ENCODE measurements at places on chromosomes 12 and 14.
A peak's percentile ranks its signal among the peaks of the same experiment; 100 is the strongest.

DNA sequence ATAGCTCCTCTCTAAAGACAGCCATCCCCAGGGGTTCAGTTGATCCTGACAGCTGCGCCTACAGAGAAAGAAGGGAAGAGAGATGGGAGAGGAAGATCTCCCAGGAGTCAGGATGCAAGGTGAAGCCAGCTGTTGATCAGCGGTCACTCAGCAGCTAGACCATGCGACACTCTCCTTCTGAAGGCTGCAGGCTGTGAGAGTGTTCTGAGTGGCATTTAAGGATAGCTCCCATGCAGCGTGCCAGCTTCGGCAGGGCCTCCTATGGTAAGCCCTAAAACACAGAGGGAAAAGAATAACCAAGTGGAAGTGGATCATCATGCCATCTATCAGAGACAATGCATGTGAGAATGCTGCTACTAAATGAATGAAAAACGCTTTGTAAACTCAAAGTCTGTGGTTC is 197.9 kb upstream of the NUDT4 start:
- DNase-seq = no peak

GRCh38 chr14:95577067-95577800 is 42.4 kb downstream of the GLRX5 start:
- DNase-seq = no peak

GRCh38 chr12:6078398-6079096 is 45.9 kb downstream of the VWF start:
- no peak for DNase-seq

DNA sequence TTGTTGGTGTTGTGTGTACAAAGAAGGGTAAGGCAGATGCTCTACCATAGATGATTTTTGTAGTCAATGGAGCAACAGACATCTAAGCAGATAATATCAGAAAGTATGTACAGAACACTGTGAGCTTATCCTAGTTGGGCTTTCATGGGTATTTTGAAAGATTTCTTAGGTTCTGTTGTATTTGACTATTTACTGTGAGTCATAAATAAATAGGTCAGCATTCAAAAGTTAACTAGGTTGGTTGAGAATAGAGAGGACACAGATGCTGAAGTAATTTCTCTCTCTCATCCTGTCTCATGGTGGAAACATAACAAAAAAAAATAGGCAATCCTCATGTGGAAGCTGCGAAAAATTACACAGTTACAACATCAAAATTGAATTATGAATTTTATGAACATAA is 413.5 kb downstream of the CCDC91 start:
- DNase-seq = no peak

- no peak for DNase-seq
These were observed 83.5 kb downstream of the BRMS1L start for GRCh38 chr14:35909665-35910064.

GRCh38 chr12:1907652-1908611 is 10.5 kb downstream of the CACNA2D4 start:
- no peak for DNase-seq

- peak; percentile 26 for DNase-seq
These were observed at the start of gene CABP1 for GRCh38 chr12:120639771-120640721. TSS of gene CABP1 (plus strand) at chr12:120640626. CDS start at chr12:120640686, 60 bp downstream.

DNA sequence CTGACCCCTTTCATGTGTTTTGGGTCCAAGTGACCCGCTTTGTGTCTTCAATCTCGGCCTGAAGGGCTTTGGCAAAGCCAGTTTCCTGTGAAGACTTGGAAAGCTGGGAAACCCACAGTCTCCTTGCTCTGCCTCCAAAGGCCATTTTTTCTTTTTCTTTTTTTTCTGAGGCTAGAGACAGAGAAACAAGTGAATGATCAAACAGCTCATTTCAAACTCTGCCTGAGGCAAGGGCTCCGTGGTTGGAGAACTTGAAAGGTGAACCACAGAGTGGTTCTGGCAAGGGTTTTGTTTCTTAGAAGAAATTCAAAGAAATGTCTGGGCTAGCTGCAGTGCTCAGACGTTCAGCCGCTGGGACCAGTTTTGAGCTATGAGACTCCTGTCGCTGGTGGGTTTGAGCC is 62.7 kb downstream of the ERH start:
- no peak for DNase-seq

DNA sequence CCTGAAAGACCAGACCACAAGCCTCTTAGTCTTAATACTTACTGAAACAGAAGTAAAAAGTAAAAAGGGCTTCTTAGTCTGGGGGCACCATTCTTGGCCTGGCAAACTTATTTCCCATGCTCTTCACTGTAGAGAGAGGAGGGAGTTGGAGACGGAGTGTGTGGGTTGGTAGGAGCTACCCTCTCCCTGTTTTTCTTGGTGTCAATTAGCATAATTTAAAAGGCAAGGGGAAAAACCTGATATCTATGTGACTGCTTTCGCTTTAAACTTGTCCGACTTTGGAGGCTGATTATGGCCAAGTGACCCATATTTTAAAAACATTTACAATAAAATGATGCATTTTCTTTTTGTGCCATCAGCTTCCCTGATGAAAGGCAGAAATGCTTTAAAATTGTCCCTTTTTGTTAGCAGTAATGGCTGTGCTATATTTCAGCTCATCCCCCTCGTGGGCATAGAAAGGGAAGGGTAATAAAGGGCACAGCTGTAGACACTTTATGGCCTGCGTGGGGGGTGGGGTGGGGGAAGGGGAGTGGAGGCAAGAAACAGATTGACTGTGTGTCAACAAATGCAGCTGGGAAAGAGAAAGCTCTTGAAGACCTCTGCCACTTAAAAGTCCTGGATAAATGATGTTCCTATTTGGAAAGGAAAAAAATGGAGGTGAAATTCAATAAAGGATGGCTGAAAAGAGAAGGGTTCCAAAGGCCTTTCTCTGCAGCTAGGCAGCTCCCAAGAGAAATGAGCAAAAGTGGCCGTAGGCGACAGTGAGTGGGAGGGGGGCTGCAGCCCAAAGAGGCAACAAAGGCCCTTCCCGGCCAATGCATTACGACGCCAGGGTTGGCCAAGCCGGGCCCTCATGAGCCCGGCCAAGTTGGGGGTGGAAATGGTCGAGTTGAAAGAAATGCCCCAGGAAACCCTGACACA is 57.5 kb upstream of the TMEM263 start:
- DNase-seq = no peak

- DNase-seq = no peak
These were observed 30.8 kb upstream of the ZFP36L1 start for GRCh38 chr14:68823434-68824206.

DNA sequence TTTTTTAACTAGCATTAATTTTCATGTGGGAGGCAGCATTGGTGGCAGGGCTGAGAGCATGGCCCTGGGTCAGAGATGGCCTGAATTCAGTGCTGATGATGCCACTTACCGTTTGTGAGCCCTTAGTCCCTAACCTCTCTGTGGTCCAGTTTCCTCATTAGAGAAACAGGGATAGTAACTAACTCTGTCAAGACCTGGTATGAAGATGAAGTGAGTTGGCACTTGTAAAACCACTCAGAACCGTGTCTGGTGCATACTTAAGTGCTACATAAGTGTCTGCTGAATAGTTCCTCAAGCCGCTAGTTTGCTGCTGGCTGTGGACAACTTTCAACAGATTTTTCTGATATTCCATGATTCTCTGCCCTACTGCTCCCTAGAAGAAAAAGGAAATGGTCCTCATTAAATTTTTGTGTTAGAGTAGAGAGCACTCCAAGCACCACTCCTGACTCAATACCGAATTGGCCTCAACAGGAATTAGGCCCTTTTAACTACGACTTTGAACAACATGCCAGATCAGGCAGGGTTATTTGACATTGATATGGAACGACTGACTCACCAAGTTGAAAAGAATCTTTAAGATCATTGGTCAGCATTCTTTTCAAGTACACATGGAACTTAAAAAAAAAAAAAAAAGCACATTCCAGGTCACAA is 250.2 kb downstream of the ANO2 start:
- no peak for DNase-seq

GRCh38 chr12:24950231-24950834 is 1.4 kb upstream of the BCAT1 start:
- DNase-seq = no peak

DNA sequence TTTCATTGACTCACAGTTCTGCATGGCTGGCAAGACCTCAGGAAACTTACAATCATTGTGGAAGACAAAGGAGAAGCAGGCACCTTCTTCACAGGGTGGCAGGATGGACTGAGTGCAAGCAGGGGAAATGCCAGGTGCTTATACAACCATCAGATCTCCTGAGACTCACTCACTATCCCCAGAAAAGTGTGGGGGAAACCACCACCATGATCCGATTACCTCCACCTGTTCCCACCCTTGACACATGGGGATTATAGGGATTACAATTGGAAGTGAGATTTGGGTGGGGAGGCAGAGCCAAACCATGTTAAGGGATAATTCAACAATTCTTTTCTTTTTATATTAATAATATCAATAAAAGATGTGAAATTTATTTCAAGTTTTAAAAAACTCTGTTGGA is 34.1 kb downstream of the CNTN1 start:
- no peak for DNase-seq

DNA sequence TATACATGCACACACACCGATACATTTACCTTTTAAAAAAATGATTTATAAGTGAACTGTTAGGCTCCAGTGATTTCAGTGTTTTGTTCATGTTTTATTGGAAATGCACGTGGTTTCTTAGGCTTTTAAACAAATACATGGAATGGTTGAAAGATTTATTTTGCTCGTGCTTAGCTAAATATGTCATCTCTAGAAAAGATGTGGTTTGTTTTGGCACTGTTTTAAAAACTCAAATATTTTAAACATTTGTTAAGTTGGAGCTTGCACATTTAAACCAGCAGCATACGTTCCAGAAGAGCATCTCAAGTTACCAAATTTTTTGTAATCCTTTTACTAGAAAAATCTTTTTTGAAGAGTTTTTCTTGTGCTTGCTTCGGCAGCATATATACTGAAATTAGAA is 44.5 kb downstream of the FOXA1 start:
- DNase-seq = no peak

GRCh38 chr12:1443421-1444141 is 150.8 kb downstream of the FBXL14 start:
- DNase-seq = no peak

GRCh38 chr14:101194373-101195308 is 291.1 kb upstream of the RTL1 start:
- no peak for DNase-seq

DNA sequence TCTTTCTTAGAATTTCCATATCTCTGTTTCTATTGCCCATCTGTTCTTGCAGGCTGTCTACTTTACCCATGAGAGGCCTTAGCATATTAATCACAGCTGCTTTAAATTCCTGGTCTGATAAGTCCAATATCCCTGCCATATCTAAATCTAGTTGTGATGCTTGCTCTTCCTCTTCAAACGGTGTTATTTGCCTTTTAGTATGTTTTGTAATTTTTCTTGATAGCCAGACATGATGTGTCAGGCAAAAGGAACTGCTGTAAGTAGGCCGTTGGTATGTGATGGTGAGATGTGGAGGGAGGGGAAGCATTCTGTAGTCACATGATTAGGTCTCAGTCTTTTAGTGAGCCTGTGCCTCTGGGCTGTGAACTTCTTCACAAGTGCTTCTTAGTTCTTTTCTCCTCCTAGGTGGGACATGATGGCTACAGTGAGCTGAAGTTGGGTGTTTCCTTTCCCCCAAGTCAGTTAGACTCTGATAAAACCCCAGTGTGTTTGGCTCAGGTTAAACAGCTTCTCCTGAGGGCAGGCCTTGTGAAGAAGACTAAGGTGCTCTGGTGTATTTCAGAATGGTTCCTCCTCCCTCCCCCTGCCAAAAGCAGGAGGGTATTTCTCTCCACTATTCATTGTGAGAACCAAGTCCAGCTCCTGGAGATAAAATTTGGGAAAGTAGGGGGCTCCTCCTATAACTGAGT is 195.9 kb upstream of the PARP11 start:
- DNase-seq = no peak

DNA sequence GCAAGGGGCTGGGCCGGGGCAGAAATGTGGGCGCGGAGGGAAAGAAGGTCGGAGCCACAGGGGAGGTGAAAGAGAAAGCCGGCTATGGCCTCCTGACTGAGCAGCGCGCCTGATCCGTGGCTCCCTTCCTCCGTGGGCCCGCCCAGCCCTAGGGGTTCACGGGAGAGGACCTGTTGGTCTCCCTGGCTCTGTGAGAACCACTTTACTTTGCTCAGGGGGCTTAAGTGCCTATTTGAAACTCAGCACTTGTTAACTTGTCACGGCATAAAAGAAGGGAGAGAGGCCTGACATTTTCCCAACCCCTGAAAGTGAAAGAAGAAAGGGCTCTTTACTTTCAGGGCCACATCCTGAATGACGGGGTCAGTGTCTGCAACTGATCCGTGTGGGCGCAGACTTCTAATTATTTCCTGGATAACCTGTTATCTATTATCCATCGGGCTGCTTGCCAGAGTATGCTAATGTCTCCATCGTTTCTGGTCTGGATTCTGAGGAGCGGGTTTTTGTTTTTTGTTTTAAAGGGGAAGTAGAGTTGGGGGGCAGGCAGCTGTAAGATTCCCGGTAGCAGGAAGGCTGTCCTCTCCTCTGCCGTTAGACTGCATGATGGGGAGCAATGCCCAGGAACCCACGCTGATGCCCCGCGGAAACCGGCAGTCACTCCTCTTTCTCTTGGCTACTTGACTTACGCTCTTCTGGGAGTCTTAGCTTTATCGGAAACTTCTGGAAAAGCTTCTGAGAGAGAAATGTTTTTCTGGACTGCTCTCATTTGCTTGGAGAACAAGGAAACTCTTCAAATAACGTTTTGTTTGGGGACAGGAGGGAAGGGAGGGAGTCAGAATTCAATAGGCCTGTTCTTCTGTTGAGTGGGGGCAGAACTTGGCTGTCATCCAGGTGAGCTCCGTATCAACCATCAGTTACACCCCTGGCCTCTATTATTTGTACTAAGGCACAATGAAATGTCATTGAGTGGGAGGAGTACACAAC is 127.7 kb upstream of the MAX start:
- DNase-seq = no peak

- DNase-seq = no peak
These were observed 637.8 kb downstream of the BCL11B start for GRCh38 chr14:98634043-98634820.

- no peak for DNase-seq
These were observed 10.6 kb upstream of the PYGL start for GRCh38 chr14:50954811-50955372.

DNA sequence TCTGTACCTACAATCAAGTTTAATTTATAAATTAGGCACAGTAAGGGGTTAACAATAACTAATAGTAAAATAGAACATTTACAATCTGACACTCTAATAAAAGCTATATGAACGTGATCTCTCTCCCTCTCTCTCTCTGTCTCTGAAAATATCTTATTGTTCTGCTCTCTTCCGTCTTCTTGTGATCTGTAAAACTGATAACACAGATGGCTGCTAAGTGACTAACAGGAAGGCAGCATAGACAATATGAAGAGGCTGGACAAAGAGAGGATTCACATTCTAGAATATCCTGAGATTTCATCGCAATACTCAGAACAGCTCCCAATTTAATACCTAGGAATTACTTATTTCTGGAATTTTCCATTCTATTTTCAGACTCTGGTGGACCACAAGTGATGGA is 827.2 kb downstream of the FLRT2 start:
- no peak for DNase-seq

GRCh38 chr12:108950991-108951739 is 69.7 kb downstream of the SVOP start:
- peak; percentile 45 for DNase-seq

- DNase-seq = no peak
These were observed 5.3 kb downstream of the BRI3BP start for GRCh38 chr12:124998705-124999104.

- DNase-seq = no peak
These were observed 733.6 kb upstream of the TBX3 start for GRCh38 chr12:115417610-115418009.
